ENCODE measurements at places on chromosomes 16 and 17. TPM values are rescaled to one million over a fixed set of nuclear protein-coding genes. Genes with fewer than 3 reads are reported as not detected.

GRCh38 chr17:81189670-81190530, 23.9 kb upstream of the AATK start:
- no peak overlapping the region for H3K4me3 ChIP-seq
- no peak overlapping the region for H3K27ac ChIP-seq
- peak; percentile 77 for DNase-seq

DNA sequence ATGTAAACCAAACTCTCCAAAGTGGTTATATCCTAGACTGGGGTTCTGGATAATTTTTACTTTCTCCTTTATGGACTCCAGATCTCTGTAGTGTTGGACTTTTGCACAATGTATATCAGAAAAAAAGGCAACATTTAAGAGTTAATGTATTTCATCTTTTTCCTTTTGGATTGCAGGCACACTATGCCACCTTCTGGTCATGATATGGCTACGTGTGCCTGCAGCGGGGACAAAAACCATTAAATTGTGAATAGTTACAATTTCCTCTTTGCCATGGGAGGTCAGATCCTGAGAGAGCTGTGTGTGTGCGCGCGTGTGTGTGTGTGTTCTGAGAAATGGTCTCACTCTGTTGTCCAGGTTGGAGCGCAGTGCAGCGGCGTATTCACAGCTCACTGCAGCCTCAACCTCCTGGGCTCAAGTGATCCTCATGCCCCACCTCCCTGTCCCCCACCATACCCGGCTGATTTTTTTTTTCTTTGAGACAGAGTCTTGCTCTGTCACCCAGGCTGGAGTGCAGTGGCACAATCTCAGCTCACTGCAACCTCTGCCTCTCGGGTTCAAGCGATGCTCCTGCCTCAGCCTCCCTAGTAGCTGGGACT, 4.3 kb upstream of the SGF29 start:
- H3K27me3 ChIP-seq: no peaks in the 10 kb centered on the region
- no peak overlapping the region for H3K27ac ChIP-seq
- DNase-seq: no peak
- H3K4me3 ChIP-seq: no peak overlapping the region

DNA sequence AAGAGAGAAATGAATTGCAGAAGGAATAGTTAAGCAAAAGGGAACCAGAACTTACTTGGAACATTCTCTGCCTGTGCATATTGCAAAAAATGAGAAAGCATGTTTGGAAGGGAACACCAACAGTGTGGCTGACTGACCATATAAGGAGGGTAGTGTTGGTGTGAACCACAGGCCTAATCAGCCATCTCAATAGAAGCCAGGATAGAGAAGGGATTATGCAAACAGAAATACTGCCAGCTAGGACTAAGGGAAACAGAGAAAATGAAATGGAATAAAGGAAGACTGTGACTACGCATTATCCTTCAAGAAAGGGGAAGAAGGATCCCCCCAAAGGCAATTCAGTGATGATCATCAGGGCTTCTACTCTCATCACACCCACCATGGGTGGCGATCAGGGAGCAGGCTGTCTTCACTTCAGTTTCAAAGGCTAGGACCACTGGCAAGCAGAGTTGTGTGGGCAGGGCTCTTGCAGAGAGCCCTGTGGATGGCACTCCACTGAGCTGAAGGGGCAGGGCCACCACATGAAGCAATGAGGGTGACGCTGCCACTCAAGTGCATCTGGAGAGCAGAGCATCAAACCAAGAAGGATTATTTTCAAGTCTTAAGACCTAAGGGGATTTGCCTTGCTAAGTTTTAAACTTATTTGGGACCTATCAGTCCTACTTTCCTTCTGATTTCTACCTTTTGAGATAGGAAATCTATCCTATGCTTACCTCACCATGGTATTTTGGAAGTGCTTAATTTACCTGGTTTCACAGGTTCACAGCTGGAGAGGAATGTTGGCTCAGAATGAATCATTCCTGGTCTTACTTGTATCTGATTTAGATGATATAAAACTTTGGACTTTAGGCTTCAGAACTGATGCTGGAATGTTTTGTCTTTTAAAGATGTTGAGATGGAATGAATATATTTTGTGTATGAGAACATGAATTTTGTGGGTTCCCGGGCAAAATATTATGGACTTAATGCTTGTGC, 140.5 kb downstream of the SSH2 start:
- no peak overlapping the region for H3K27ac ChIP-seq
- peaks cover 9% of the 10 kb centered on the region for H3K4me1 ChIP-seq
- no peaks in the 10 kb centered on the region for H3K36me3 ChIP-seq

TAT gene
- 0.20 TPM for total RNA-seq

CHD9NB gene
- 1.9 TPM for total RNA-seq

SDR42E1 gene
- 4.4 TPM for total RNA-seq

- H3K27ac ChIP-seq: no peak overlapping the region
- H3K4me1 ChIP-seq: no peaks in the 10 kb centered on the region
- no peaks in the 10 kb centered on the region for H3K27me3 ChIP-seq
- H3K36me3 ChIP-seq: no peaks in the 10 kb centered on the region
- no peak overlapping the region for H3K4me3 ChIP-seq
Measured at GRCh38 chr16:3256866-3257465, 533 bp upstream of the MEFV start.

- no peak overlapping the region for H3K4me3 ChIP-seq
- no peak overlapping the region for H3K27ac ChIP-seq
- H3K27me3 ChIP-seq: no peaks in the 10 kb centered on the region
- DNase-seq: no peak
Measured at GRCh38 chr17:9594065-9594464, 17.6 kb downstream of the CFAP52 start.

DNA sequence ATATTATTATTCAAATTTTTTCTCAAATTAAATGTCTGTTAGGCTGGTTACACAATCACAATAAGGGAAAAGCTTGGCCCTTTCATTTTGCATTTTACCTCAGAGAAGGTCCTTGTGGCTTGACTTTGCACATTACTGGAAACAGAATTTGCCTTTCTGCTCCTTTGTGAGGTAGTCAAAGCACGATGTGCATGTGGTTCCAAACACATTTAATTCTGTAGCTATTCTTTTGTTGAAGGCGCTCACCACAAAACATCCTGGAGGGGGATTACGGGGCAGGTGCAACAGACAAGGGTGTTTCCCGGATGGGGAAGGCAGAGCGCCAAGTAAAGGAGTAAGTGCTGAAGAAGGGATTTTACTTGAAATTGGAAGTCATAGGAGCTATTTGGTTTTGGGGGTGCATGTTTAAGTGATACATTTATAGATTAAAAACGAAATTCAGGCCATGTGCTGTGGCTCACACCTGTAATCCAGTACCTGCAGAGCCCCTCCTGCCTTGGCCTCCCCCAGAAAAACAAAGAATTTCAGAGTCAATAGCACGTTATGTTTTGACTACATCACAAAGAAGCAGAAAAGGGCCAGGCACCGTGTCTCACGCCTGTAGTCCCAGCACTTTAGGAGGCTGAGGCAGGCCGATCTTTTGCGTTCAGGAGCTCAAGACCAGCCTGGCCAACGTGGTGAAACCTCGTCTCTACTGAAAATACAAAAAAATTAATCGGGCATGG, 31.2 kb upstream of the TENT4B start:
- DNase-seq: no peak
- H3K4me3 ChIP-seq: no peak overlapping the region
- H3K27ac ChIP-seq: no peak overlapping the region
- H3K36me3 ChIP-seq: no peaks in the 10 kb centered on the region
- no peaks in the 10 kb centered on the region for H3K27me3 ChIP-seq

TMED6 gene
- 41.7 TPM for total RNA-seq

All from pancreas (tissue), 10 donors.